ENCODE measurements at places on chromosomes 3 and 15.

DNA sequence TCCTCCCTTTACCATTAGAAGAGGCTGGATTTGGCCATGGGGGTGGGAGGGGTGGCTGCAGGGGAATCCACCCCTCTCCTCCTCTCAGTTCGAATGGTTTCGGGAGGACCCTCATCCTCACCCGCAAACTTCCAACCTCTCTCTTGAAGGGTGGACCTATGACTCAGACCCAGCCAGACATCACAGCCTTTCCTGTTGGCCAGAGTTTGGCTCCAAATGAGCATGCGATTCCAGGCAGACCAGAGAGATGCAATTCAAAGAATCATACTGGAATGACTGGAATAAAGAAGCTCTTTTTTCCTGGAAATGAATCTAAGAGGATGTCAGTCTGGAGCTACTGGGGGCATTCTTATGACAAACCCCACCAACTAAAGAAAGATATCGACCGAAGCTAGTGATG is 516.7 kb upstream of the MDFIC2 start:
- peak; percentile 3 for DNase-seq

DNA sequence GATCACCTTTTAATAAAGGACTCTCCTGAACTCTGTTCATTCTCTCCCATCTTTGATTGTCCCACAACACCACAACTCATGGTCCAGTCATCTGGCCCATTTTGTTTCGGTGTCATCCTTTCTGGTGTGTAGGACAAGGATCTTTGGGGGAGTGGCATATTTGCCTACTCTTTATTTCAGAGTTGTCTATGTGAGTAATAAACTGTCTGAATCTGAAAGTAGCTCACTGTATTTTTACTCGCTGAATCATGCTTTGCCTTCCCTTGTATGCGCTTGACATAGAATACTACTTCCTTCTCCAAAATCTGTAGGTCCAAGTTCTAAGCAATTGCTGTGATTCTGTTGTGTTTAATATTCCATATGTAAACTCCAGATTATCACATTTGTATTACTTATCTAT is 29.9 kb upstream of the NOX5 start:
- DNase-seq, result peak; percentile 19

DNA sequence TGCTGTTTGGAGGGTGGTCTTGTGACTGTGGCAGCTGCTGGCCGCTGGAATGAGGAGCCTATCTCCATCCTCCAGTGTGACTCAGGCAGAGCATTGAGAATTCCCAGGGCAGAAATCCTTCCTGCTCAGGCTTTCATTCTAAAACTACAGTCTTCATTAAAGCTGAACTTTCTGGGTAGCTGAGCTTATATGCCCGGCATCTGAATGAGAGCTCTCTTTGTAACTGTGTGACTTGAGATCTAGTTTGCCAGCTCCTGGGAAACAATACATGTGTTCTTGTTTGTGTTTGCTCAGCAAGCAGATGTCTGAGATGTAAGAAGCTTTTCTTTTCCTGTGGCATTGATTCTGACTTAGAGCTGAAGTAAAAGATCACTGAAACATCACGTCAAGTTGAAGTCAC is 22.4 kb downstream of the RLBP1 start:
- no peak for DNase-seq

- DNase-seq, result no peak
These were observed 122.3 kb upstream of the PRR20G start for GRCh38 chr3:127410137-127410488.

- DNase-seq, result no peak
These were observed 45.7 kb downstream of the RPLP1 start for GRCh38 chr15:69498282-69498681.

- peak; percentile 43 for DNase-seq
These were observed 64.2 kb downstream of the MYO5A start for GRCh38 chr15:52464478-52464877.

GRCh38 chr3:105999856-106000255 is 131.0 kb upstream of the CBLB start:
- DNase-seq, result no peak

GRCh38 chr15:40543631-40544294 is 21.1 kb downstream of the CCDC32 start:
- DNase-seq, result no peak

GRCh38 chr3:129747136-129747535 is 140.7 kb upstream of the PLXND1 start:
- DNase-seq, result no peak
